Activated naive CD8-positive, alpha-beta T cell treated with anti-CD3 and anti-CD28 coated beads for 36 hours (primary cell): ENCODE measurements at places on chromosomes 4 and X.

DNA sequence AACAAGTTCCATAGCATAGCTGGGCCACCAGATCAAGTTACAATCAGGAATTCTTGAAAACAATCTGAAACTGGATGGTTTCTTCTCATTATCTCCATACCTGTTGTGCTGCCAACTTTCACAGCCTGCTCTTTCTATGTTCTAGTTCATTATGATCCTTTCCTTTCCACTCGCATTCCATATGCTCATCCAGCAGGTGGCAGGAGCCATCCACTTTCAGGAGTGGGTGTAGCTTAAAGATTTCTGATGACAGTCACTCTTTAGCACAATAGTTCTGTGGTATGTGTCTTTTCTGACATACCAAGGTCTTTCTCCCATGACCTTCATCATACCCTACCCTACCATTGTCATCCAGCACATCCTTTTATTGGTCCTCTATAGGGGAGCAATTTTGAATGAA is 46.4 kb downstream of the PAGE2 start:
- no peaks in the 10 kb centered on the region for H3K27me3 ChIP-seq
- no peak overlapping the region for H3K27ac ChIP-seq
- DNase-seq, result peak; percentile 16
- H3K4me1 ChIP-seq, result no peaks in the 10 kb centered on the region
- no peaks in the 10 kb centered on the region for H3K36me3 ChIP-seq
- no peak overlapping the region for H3K4me3 ChIP-seq

- no peaks in the 10 kb centered on the region for H3K36me3 ChIP-seq
- no peak overlapping the region for H3K4me3 ChIP-seq
- H3K4me1 ChIP-seq, result no peaks in the 10 kb centered on the region
- DNase-seq, result no peak
- no peak overlapping the region for H3K27ac ChIP-seq
- H3K27me3 ChIP-seq, result no peaks in the 10 kb centered on the region
Observed at GRCh38 chr4:176883108-176883550, 90.4 kb upstream of the VEGFC start.

DNA sequence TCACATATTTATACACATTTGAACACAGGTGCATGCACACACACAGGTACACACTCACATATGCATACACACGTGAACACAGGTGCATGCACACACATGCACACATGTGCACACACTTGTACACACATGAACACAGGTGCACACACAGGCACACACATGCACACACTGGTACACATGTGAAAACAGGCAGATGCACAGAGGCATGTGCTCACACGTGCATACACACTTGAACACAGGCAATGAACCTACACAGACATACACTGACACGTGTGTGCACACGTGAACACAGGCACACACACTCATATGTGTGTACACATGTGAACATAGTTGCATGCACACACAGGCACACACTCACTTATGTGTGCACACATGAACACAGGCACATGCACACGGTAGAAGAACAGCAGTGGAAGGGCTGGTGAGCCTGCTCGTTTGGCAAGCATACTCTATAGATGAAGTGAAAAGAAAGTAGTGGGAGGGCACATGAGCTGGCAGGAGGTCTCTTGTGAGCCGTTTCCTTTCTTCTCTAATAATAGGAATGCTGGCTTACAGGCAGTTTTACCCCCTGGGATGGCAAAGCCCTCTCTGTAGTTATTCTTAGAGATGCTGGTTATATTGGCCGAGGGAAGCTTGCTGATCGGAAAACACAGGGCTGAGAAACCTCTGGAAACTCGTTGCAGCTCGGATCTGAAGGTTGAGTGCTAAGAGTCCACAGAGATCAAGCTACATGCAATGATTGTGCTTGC is 279.6 kb upstream of the CLNK start:
- no peak overlapping the region for H3K27ac ChIP-seq
- peaks cover 9% of the 10 kb centered on the region for H3K27me3 ChIP-seq
- H3K4me1 ChIP-seq, result no peaks in the 10 kb centered on the region
- no peak overlapping the region for H3K4me3 ChIP-seq
- no peaks in the 10 kb centered on the region for H3K36me3 ChIP-seq

DNA sequence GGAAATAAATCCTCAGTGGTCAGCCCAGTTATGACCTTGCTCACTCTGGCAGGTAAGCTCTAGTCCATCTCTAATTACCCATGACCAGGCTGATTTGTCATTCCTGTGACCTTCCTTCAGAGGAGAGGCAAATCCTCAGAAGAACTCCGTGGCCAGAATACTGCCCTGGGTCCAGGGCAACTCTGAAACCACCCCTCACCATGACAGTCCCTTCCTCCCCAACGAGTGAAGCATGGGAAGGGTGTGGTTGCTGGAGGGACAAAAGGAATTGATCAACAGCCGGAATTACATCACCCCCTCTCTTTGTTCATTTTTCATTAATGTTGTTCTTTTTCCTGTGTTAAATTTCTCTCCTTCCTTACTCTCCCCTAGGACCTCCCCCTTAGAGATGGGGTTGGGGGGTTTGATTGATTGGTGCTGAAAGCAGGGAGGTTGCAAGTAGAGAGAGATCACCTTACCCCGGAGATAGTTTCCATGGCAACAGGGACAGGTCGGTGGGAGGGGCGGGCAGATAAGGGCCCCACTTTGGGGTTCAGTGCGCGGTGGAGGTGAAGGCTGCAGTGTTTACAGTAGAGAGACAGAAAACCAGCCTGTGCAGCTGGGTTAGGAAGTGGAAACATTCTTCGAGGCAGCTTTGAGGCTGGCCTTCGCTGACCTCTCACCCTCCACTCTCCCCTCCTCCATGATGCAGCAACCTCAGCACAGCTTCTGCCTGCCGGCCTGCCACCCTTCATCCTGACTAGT is 647.4 kb downstream of the BCOR start:
- H3K4me1 ChIP-seq, result peaks cover 24% of the 10 kb centered on the region
- DNase-seq, result no peak
- H3K27me3 ChIP-seq, result no peaks in the 10 kb centered on the region
- H3K4me3 ChIP-seq, result no peak overlapping the region
- no peak overlapping the region for H3K27ac ChIP-seq

DNA sequence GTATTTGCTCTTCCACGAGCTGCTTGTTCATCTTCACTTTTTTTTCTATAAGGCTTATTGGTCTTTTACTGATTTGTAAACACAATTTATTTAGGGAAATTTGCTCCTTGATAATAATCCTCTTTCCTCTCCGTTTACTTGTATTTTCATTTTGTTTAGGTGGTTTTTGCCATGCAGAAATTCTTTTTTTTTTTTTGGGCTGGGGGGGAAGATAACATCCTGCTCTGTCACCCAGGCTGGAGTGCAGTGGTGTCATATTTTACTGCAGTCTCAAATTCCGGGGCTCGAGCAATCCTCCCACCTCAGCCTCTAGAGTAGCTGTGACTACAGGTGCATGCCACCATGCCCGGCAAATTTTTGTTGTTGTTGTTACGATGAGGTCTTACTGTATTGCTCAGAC is 31.6 kb upstream of the BRS3 start:
- no peaks in the 10 kb centered on the region for H3K4me1 ChIP-seq
- no peaks in the 10 kb centered on the region for H3K36me3 ChIP-seq
- H3K4me3 ChIP-seq, result no peak overlapping the region
- DNase-seq, result no peak
- no peak overlapping the region for H3K27ac ChIP-seq

- H3K27ac ChIP-seq, result no peak overlapping the region
- H3K36me3 ChIP-seq, result no peaks in the 10 kb centered on the region
- H3K27me3 ChIP-seq, result no peaks in the 10 kb centered on the region
- no peak for DNase-seq
- H3K4me1 ChIP-seq, result peaks cover 17% of the 10 kb centered on the region
Observed at GRCh38 chr4:183438458-183439113, 5.8 kb upstream of the CDKN2AIP start.

DNA sequence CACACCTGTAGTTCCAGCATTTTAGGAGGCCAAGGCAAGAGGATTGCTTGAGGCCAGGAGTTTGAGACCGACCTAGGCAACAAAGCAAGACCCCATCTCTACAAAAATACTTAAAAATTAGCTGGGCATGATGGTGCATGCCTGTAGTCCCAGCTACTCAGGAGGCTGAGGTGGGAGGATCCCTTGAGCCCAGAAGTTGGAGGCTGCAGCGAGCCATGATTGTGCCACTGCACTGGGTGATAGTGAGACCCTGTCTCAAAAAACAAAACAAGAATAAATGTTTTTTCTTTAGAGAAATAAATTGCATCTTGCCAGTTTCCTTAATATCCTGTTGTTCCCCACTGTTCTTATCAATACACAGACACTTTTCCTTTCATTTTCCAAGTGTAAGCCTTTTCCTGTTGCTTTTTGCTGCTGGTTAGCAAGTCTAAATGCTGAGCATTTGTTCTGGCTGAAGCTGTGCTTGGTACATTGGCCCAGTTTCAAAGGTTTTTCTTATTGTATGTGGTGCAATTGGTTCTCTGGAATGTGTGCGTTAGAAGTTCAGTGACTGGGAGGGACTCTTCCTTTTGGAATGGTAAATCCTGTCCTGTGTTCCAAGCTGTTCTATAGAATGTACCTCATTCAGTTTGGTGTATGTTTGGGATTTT is 98.2 kb downstream of the AFF1 start:
- H3K4me1 ChIP-seq, result peaks cover 41% of the 10 kb centered on the region
- H3K4me3 ChIP-seq, result no peak overlapping the region
- no peak overlapping the region for H3K27ac ChIP-seq

DNA sequence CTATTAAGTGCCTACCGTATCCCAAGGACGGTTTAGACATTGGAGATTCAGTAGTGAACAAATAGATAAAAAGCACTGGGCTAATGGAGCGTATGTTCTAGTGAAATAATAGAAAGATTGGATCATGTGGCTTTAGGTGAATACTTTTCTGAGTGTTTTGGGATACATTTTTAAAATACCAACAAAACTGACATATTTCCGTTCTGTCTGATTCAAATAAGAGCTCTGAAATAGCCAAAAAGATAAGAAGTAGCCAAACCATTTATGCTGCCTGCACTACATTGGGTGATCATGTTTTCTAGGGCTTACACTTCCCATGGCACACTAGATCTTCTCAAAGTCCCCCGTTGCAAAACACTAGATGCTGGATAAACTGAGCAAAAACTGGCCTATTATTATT is 14.2 kb downstream of the IGFBP7 start:
- no peak for DNase-seq
- H3K27ac ChIP-seq, result no peak overlapping the region
- no peaks in the 10 kb centered on the region for H3K36me3 ChIP-seq
- peaks cover 3% of the 10 kb centered on the region for H3K27me3 ChIP-seq
- no peaks in the 10 kb centered on the region for H3K4me1 ChIP-seq
- no peak overlapping the region for H3K4me3 ChIP-seq

GRCh38 chr4:74447636-74448233 is 2.8 kb downstream of the AREG start:
- no peak for DNase-seq
- no peaks in the 10 kb centered on the region for H3K36me3 ChIP-seq
- H3K27me3 ChIP-seq, result peaks cover 5% of the 10 kb centered on the region

DNA sequence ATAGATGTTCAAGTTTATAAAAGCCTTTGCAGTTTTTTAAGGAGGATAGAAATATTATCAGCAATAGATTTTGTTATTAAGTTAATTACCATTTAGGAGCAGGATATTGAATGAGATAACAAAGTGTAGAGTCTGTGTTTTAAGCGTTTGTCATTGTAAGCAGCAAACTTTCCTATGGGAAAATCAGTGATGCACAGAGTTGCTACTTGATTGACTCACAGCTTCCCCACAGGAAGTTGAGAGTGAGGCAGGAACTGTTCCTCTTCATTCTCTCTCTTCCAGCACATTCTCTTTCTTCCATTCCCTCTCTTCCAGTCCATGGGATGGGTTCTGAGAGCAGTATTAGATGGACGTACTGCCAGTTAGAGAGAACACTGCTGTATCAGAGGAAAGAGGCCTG is 867.7 kb upstream of the AGA start:
- no peaks in the 10 kb centered on the region for H3K36me3 ChIP-seq
- H3K27me3 ChIP-seq, result no peaks in the 10 kb centered on the region
- no peak overlapping the region for H3K27ac ChIP-seq
- H3K4me1 ChIP-seq, result no peaks in the 10 kb centered on the region
- H3K4me3 ChIP-seq, result no peak overlapping the region

GRCh38 chr4:5890063-5890727 is 2.7 kb downstream of the CRMP1 start:
- no peak overlapping the region for H3K27ac ChIP-seq
- H3K27me3 ChIP-seq, result peaks cover 80% of the 10 kb centered on the region
- H3K4me3 ChIP-seq, result no peak overlapping the region
- DNase-seq, result no peak
- H3K36me3 ChIP-seq, result no peaks in the 10 kb centered on the region
- H3K4me1 ChIP-seq, result peaks cover 4% of the 10 kb centered on the region

DNA sequence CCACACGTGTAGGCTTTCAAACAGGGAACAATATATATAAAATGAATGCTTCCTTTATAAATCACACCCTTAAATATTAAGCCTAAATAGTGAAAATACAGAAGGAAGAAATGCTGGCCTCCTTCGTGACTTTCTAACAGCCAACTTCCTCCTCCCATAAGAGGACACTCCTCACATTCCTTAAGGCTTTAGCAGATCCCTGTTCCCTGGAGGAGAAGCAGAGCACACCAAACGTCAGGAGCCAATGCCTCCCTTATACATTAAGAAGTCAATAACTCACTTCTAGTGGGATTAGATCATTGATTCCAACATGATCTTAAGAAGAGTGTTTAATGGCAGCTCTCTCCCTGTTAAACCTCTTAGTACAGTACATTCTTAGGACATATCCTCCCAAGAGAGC is 108.4 kb upstream of the FAM241A start:
- H3K36me3 ChIP-seq, result no peaks in the 10 kb centered on the region
- DNase-seq, result no peak
- H3K27ac ChIP-seq, result no peak overlapping the region
- H3K4me1 ChIP-seq, result no peaks in the 10 kb centered on the region
- H3K4me3 ChIP-seq, result no peak overlapping the region

DNA sequence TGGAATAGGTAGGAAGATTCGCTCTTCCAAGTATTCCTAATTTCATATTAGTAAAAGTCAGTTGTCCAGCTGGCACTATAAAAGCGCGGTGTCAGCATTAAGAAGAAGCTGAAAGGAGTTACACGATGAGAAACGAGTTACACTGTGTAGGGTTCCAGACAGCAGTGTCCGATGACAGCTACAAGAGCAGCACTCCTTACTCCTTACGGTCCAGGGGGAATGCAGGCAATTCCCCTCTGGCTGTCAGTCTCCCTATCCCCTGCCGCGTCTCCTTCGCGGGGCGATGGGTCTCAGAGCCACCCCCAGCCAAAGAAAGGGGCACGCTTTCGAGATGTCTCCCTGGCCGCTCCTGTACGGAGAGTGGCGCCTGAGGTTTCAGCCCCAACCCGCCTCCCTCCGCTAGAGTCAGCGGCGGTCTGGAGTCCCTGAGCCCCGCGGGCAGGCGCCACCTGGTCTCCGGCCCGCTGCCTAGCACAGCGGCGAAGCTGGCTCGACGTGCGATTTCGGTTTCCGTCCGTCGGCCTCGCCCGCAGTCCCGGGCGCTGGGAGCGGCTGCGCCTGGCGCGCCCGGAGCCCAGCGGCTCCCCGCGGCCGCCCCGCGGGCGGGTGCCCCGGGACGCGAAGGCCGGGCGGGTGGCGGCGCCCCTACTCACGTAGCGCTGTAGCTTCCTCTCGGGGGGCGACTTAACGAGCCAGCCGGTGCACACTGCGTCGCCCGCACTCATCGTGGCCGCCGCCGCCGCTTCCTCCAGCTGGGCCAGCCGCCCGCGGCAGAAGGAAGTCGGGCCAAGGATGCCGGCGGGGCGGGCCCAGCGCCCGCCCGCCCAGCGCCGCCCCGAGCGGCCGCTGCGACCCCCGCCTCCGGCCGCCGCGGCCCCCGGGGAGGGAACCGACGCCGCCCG is at the start of gene GAB3:
GAB3 (minus strand) TSS at position 777 of the 902 bp plus-strand sequence; CDS start at position 725, 52 bp downstream.
- H3K36me3 ChIP-seq, result no peaks in the 10 kb centered on the region
- H3K4me1 ChIP-seq, result peaks cover 7% of the 10 kb centered on the region
- peak; percentile 57 for DNase-seq

GRCh38 chr4:88659055-88659889 is 38.4 kb downstream of the NAP1L5 start:
- H3K27ac ChIP-seq, result no peak overlapping the region
- DNase-seq, result peak; percentile 11
- no peak overlapping the region for H3K4me3 ChIP-seq
- no peaks in the 10 kb centered on the region for H3K27me3 ChIP-seq
- peaks cover 18% of the 10 kb centered on the region for H3K4me1 ChIP-seq
- H3K36me3 ChIP-seq, result peaks cover 26% of the 10 kb centered on the region
